ENCODE measurements at places on chromosomes 2 and 18. TPM values are rescaled to one million over a fixed set of nuclear protein-coding genes. Genes with fewer than 3 reads are reported as not detected.

Gene LCT
- total RNA-seq, result 0.58 TPM

GRCh38 chr2:98608116-98608961 lies at the start of the genes COA5 and UNC50:
Gene COA5 (minus strand): TSS chr2:98608512. CDS start chr2:98608405, 107 bp downstream.
Gene UNC50 (plus strand): TSS chr2:98608589. CDS start chr2:98609760, 1,171 bp downstream.
- peak; percentile 89 for DNase-seq

DNA sequence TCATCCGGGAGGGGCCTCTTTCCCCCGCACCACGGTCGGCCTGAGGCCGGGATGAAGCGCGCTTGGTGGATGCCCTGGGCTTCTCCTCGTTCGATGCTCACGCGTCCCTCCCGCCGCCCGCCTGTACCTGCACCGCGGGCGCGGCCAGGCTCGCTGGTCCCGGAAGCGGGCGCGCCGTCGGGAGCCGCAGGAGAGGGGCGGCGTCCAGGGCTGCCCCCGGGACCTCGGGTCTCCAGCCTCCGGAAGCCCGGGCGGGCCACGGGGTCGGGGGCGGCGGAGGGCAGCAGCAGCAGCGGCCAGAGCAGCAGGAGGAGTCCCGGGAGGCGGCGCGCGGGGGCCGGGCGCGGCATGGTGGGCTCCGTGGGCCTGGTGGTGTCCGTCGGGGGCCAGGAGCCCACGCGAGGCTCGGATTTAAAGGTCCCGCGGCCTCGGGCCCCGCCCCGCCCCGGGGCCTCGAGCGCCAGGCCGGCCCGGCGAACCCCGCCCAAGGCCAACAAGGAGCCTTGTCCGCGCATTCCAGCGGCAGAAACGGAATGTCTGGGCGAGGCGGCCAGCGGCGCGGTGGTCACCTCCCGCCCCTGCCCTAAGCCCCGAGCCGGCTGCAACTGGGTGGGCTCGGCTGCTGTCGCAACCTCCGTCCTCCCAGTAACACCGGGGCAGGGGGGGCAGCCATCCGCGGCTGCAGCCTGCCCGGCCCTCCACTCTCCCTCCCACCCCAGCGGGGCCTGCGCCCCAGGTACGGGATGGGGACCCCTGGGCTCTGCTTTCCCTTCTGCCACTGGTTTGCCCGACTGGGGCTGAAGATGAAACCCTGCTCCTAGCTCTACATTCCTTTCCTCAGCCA lies at the start of gene MATN3:
TSS of gene MATN3 (minus strand) at position 387 of the 844 bp plus-strand sequence. CDS start at position 350, 37 bp downstream.
- DNase-seq, result peak; percentile 87

Gene LYPD6
- total RNA-seq, result not detected

Gene CCDC85A
- 0.89 TPM for total RNA-seq

Gene AGXT
- not detected for total RNA-seq

DNA sequence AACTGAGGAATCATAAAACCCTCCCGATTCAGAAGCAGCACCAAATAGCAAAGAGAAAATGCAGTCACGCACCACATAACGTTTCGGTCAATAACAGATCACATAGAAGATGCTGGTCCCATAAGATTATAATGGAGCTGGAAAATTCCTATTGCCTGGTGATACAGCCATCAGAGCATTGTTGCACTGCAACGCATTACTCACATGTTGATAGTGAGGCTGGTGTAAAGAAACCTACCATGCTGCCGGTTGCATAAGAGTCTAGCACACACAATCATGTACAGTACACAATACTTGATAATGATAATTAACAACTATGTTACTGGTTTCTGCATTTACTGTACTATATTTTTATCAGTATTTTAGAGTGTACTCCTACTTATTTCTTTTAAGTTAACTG lies 32.5 kb downstream of the RNF152 start:
- no peak for DNase-seq

- DNase-seq, result no peak
These were observed 46.3 kb upstream of the STAT4 start for GRCh38 chr2:191197096-191197495.

DNA sequence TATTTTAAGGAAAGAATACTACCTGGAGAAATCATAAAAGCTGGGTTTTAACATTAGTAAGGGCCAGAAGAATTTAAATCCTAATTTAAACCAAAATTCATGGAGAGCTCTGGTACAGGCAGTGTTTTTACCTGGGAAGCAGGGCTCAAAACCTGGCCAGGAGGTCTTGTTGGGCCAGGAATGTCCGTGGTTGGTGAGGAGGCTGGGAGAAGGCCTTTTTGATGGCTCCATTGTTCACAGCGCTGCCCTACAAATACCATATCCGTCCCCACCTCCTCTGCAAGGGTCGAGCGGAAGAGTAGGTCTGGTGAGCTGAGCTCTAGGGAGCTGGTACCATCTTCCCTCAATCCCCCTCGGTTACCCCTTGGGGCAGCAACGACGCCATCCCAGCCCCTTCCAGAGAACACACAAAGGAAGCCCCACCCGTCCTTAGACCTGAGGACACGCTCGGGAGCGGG lies 10.9 kb upstream of the HOXD1 start:
- no peak for DNase-seq

DNA sequence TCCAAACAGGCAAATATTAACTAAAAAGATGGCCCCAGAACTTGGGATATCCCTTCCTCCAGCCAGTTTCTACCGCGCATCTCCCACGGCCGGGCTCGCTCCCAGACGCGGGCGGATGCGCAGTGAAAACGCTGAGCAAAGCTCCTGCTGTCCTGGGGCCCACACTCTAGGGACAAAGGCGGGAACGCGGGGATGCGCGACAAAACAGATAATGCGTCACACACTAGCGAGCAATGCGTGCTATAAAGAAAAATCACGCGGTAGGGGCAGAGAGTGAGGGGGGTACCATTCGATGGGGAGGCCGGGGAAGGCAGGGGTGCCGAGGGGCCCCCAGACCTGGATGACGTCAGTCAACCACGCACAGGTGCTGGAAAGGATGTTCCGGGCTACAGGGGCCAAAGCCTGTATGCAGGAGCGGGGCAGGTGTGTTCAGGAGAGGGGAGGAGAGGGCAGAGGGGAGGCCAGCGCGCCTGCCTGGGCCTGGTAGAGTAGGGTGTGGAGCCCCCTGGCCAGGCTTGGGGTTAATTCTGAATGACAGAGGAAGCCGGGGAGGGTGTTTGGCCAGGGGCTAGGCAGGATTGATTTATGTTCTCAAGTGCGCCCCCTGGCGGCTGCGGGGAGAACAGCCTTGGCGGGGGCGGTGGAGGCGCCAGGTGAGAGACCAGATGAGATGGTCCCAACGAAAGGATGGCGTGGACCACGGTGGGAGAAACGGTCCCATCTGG lies 14.9 kb upstream of the ITM2C start:
- DNase-seq, result peak; percentile 65

- no peak for DNase-seq
These were observed 18.4 kb upstream of the TMEM17 start for GRCh38 chr2:62524293-62524941.

DNA sequence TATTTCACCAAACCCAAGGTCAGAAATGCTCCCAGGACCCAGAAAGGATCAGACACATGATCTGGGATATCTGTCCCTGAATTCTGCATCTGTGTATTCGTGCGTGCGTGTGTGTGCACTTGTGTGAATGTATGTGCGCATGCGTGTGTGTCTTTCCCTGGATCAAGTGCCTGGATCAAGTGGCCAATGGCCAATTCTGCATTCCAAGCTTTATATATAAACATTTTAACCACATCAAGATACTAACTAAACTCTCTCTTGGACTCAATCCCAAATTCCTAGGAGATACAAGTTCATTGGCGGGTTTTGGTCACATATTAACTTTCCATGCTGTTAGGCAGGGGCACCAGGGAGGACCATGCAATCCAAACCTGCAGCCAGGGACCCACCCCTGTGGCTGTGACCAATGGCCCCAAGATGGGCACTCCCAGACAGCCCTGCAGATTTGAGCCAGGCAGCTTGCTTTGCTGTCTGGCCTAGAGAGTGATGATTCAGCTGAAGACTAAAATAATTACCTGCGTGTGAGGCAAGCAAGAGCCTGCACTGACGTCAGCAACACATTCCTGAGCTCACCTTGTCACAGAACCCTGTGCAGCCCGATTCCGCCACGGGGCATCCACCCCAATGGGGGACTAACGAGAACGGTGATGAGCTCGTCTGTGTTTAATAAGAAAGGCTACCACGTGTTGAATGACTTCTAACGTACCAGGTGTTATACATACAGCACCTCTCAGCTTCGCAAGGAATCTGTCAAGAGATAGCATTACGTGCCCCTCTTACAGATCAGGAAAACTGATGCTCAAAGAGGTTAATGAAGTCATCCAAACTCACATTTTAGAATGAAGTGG lies 45.3 kb upstream of the ROCK2 start:
- DNase-seq, result peak; percentile 89

Gene CD28
- 2.9 TPM for total RNA-seq

DNA sequence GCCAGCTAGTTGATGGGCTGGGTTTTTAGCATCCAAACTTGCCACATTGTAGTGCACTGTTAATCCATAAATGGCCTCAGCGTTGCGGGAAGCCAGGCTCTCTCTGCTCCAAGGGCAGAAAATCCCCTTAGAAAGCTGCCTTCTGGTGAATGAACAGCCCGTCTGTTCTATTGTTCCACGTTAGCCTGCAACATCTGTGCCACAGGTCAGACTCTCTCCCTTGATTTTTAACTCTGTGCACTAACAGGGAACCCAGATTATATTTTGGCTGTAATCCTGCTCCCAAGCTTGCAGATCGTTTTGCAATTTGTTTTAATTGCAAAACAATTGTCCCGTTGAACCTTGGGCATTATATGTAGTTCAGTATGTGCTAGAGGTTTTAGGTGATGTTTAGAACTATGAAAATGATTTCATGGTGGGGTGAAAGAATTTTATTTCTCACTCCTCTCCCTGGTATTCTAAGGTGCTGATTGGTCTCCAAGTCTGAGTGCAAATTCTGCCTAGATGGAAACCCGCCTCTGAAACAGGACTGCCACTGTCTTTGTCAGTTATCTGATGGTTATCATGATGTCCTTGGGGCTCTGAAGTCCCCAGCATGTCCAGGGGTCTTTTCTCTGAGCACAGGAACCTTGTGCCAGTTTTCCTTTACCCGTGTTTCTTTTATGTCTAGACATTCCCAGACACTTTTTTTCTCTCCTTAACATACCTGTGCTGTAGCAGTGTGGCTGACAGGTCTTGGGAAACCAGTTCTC lies 106.6 kb downstream of the MAP4K4 start:
- DNase-seq, result peak; percentile 54

DNA sequence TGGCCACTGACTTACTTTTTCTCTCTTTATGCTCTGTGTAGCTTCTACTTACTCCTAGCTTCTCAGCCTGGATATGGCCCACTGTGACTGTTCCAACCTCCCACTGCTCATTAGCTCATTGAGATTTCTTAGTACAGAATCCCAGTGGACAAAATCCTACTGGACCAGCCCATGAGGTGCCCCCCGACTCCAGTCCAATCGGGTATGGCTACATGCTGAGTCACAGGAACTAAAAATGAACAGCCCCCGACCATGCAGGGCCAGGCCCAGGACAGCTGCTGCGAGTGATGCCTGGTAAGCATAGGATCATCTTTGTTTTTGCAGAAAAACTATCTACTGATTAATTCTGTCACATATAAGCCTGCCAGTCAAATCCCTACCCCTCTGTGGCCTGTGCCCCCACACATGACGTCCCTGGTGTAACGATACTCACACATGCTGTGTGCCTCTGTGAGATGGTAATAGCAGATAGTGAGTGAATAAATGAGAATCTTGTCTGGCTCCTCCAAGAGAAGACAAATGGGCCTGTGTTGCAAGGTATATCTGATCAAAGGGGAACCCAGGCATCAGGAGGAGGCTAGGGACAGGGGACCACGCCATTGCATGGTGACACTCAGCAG lies 85.9 kb upstream of the KLF7 start:
- DNase-seq, result no peak

DNA sequence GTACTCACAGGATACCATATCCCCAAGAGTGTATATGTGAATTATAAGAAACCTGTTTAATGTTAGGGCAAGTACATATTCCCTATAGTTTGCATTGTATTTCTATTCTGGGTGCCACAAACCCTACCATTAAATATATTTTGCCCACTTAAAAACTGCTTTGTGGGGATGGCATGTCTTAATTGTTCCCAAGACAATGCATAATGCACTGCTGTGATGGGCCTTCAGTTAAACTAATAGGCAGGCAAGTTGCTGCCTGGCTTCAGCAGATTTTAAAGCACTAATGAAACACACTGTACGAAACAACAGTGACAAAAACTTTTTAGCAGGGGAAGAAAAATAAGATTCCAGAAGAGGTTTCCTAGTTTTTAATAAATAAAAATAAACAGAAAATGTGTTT lies 104.8 kb upstream of the VRK2 start:
- DNase-seq, result no peak

Gene MARCHF7
- total RNA-seq, result 65.2 TPM

DNA sequence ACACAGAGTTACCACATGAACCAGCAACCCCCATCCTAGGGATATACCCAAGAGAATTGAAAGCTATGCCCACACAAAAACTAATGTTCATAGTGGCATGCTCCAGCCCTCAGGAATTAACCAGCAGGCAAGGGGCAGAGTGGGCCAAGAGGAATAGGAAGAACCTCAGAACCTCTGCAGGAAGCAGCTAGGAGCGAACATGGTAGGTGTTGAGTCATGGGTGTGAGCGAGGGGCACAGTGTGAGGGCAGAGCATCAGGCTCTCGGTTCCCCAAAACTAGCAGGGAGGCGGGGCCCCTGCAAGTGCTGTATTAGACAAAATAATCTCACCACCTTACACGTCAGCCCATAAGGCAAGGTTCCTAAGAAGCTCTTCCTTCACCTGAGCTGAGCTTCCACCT lies 5.6 kb upstream of the RUFY4 start:
- no peak for DNase-seq

Gene ECEL1
- not detected for total RNA-seq

Gene NCOA1
- 223 TPM for total RNA-seq

DNA sequence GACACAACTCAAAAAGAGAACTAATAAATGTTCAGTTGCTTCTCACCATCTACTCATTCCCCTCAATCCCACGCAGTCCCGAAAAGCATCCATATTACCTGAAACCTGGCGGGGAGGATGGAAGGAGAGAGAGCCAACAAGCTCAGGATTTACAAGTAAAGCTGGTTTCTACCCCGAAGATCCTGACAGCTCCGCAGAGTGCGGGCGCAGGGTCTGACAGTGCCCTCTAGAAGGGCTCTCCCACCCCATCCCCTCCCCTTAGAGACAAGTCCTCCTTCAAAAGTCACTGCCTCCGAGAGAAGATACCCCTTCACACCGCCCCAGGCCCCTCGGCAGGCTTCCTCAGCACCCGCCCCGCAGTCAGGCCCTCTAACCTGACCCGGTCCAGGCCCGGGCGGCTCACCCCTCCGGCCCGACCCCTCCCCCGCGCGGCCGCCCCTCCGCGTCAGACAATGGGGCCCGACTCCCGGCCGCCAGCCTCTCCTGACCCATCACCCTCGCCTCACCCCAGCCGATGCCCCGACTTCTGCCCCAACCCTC lies 550 bp downstream of the RAB1A start:
- DNase-seq, result peak; percentile 51

- DNase-seq, result no peak
These were observed 206.7 kb downstream of the EIPR1 start for GRCh38 chr2:3170792-3171455.

GRCh38 chr18:25123438-25124232 lies 228.3 kb downstream of the ZNF521 start:
- DNase-seq, result no peak

- DNase-seq, result no peak
These were observed 167.3 kb downstream of the SEPTIN10 start for GRCh38 chr2:109446278-109447131.

- DNase-seq, result no peak
These were observed 91.3 kb downstream of the L3MBTL4 start for GRCh38 chr18:6323319-6323889.
